ENCODE measurements at places on chromosomes 2 and 18. TPM values are rescaled to one million over a fixed set of nuclear protein-coding genes. Genes with fewer than 3 reads are reported as not detected.

DUSP2 gene
- total RNA-seq = 240 TPM

GRCh38 chr18:63180971-63181376 is 138.6 kb downstream of the BCL2 start:
- peak overlapping the region; percentile 69 for H3K27ac ChIP-seq
- H3K27me3 ChIP-seq = no peaks in the 10 kb centered on the region
- peaks cover 55% of the 10 kb centered on the region for H3K4me1 ChIP-seq
- DNase-seq = no peak

DNA sequence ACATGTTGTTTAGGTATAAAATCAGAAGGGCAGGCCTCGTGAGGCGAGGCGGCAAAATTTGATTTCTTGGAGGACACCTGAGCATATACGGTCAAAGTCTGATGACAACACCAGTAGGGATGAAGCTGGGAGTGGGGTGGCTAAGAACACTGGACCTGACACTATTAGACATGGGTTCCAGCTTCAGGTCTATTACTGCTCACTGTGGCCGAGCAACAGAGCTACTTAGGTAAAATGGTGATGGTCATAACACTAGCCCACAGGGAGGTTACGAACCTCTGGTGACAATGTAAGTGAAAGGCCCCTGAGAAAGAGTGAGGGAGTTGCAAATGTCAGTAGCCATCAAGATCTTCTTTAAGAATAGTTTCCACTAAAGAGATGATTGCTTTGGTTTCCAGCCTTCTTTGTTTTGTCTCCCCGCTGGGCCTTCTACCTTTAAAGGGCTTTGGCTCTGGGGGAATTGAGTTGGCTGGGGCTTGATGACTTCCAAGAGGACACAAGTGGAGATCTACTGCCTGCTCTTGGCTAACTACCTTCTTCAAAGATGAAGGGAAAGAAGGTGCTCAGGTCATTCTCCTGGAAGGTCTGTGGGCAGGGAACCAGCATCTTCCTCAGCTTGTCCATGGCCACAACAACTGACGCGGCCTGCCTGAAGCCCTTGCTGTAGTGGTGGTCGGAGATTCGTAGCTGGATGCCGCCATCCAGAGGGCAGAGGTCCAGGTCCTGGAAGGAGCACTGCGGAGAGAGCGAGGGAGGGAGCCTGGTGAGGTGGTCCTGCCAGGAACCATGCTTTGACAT is 3.5 kb downstream of the IL1B start:
- DNase-seq = no peak
- no peak overlapping the region for H3K4me3 ChIP-seq
- H3K4me1 ChIP-seq = peaks cover 7% of the 10 kb centered on the region
- H3K36me3 ChIP-seq = peaks cover 3% of the 10 kb centered on the region

GRCh38 chr2:108367561-108368175 is 10.1 kb upstream of the SULT1C4 start:
- peaks cover 33% of the 10 kb centered on the region for H3K27me3 ChIP-seq
- DNase-seq = no peak
- peaks cover 2% of the 10 kb centered on the region for H3K4me1 ChIP-seq

- H3K27me3 ChIP-seq = no peaks in the 10 kb centered on the region
- no peak overlapping the region for H3K27ac ChIP-seq
- no peak for DNase-seq
- no peaks in the 10 kb centered on the region for H3K36me3 ChIP-seq
- H3K4me3 ChIP-seq = no peak overlapping the region
Observed at GRCh38 chr2:192438239-192438638, 243.5 kb upstream of the TMEFF2 start.
